Activated naive CD8-positive, alpha-beta T cell treated with anti-CD3 and anti-CD28 coated beads for 36 hours (primary cell): ENCODE measurements at places on chromosomes 4 and X.

DNA sequence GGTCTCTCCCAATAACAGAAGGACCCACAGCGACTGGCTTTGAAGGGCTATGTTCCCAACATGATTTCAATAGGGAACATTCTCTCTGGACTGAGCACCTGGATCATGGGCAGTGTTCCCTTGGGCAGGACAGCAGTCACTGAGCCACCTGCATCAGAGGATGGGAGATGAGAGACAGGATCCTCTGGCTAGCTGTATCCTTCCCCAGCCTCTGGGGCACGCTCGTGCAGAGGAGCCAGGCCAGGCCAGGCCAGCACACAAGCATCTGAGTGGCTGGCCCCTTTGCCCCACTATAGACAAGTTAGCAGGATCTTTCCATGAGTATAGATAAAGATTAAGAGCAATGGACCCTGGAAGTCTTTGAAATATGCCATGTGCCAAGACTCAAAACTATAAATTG, 66.3 kb downstream of the NEUROG2 start:
- no peak for DNase-seq

GRCh38 chr4:156673483-156673882, 298.1 kb downstream of the PDGFC start:
- DNase-seq: no peak

DNA sequence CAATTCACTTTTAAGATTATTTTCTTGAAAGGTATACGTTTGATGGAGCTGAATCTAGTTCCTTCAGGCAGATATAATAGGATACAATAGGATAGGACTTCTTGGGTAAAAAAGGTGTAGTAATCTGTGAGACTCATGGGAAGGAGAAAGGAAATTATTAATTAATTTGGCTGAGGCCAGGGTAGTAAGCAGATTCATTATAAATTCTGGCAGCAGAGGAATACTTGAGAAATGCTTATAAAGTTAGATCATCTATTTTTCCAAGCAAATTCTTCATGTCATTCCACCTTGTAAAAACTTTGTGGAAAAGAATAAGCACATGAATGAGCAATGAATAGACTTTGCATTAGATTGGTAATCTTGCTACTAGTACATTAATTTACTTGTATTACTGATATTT, 46.9 kb downstream of the GYPE start:
- no peak for DNase-seq

- no peak for DNase-seq
Observed at GRCh38 chrX:69123481-69123880, 41.8 kb downstream of the PJA1 start.

DNA sequence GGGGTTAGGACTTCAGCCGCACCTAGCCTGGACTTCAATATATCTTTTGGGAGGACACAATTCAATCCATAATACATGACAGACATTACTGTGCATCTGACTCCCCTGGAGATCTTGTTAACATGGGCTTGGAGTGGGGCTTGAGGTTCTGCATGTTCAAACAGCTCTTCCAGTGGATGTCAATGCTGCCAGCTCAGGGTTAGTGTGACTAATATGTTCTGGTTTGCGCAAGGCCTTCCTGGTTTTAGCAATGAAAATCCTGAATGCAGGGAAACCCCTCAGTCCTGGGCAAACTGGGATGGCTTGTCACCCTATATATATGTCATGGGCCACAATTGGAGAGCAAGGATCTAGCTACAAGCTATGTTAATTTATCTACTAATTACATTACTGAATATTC, 2.7 kb upstream of the TSPAN7 start:
- no peak for DNase-seq

GRCh38 chr4:24588216-24588954, 4.0 kb upstream of the DHX15 start:
- DNase-seq: no peak

DNA sequence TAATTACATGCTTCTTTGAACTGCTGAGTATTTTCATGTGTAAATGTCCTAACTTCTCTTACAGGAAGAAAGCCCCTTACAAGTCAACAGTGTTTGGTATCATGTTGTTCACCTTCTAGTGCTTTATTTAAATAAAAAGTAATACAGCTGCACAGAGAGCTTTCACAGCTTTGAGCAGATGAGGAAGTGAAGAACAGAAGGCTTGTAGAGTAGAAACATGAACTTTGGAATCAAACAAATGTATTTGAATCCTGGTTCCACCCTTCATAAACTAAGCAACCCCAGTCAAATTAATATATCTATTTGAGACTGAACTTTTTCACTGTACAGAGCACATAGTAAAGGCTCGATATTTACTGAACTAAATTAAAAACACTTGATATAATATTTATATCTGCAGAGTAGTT, 120.5 kb downstream of the CAMK2D start:
- DNase-seq: no peak

GRCh38 chr4:147355847-147356246, 125.0 kb upstream of the EDNRA start:
- no peak for DNase-seq

GRCh38 chrX:13086076-13086475, 41.7 kb upstream of the FAM9C start:
- no peak for DNase-seq

DNA sequence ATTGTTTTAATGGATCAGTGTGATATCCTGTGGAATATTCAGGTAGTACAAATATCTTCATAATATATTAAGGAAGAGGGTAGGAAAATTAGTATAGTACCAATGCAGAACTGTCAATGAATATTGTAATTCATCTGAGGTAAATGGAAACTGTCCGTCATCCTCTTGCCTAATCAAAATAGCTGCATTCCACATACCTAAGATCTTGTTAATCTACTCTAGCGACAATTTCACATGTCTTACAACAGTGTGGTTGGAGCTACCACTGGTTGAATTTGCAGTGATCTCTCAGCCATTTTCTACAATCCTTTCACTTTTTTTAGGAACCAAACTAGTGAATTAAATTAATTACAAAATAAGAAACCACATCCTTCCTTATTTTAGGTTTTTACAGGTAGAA, 117.5 kb downstream of the PCDH18 start:
- DNase-seq: no peak

GRCh38 chrX:38326086-38326485, 1.2 kb downstream of the RPGR start:
- no peak for DNase-seq

GRCh38 chrX:19769467-19769866, 117.9 kb downstream of the SH3KBP1 start:
- DNase-seq: no peak

DNA sequence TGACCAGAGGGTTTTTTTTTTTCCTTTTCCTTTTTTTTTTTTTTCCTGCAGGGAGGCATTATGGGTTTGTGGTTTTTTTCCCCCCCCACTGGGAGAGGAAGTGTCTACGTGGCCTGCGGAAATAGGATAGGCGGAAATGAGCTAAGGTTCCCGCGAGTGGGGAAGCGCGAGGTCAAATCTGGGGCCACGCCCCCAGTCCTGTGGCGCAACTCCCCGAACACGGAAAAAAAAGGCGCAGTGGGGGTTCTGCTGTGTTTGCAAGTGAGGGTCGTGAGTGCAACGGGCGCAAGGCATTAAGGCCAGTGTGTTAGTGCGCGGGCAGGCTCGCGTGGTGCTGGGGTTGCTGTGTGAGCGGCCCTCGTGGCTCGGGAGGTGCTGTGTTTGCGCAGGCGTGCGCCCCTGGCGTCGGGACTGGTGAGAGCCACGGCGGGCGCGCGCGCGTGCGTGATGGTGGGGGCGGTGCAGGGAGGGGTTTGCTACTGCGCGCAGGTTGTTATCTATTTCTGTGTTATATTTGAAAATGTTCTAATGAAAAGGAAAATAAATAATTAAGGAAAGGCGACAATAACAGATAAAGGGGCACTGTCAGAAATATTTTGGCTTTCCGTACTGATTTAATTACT, 685 bp upstream of the MORF4L2 start:
- DNase-seq: peak; percentile 84

- DNase-seq: no peak
Observed at GRCh38 chr4:128917781-128918180, 108.3 kb downstream of the JADE1 start.

DNA sequence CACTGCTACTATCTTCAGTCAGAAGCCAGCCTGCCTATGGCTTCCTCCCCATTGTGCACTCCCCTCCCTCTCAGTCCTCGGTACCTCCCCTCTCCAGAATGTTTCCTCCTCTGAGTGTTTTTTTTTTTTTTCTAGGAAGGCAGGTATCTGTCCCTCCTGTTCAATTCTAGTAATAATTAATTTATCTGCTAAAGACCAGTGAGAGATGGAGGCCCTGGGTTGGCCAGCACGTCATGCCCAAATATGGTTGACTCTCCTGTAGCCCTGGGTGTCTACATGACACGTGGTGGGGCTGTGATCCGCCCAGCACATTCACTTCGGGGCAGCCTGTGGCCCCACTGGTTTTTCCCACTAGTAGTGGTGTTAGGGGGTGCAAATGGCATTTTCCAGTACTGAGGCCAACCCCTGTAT, 1.8 kb downstream of the FLNA start:
- DNase-seq: peak; percentile 49

DNA sequence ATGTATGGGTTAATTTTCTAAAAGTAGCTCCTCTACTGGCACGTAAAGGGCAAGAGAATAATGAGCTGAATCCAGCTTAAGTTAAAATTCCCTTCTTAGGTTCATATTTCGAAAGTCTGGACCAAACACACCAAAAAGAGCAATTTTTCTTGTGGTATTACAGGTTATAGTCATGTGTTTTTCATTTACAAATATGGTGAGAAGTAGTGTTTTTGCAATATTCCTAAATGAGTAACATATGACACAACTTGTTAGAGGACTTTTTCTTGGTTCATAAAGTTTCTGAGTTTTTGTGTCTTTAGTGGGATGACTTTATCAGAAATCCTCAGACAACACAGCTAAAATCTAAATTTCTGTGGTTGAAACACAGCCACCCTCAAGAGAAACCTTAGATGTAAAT, 172.1 kb downstream of the AFF2 start:
- DNase-seq: no peak

- no peak for DNase-seq
Observed at GRCh38 chr4:123867910-123868587, 471.5 kb downstream of the SPRY1 start.

DNA sequence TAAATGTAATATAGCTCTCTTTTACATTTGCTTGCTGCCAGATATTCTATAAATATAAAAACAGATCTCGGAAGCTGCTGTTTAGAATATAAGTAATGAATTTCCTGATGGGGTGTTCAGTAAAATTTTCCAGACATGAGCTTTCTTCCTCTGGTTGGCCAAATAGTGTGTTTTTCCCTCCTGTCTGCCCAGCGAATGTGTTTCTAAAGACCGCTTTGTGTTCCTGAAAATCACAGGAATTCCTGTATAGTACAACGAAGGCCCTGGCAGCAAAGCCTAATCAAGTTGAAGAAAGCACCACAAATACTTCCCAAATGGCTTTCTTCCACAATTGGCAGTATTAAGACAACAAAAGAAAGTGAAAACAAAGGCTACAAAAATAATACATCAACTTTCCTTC, 494.1 kb downstream of the INPP4B start:
- DNase-seq: no peak

- DNase-seq: no peak
Observed at GRCh38 chr4:18185491-18185890, 163.9 kb upstream of the LCORL start.

DNA sequence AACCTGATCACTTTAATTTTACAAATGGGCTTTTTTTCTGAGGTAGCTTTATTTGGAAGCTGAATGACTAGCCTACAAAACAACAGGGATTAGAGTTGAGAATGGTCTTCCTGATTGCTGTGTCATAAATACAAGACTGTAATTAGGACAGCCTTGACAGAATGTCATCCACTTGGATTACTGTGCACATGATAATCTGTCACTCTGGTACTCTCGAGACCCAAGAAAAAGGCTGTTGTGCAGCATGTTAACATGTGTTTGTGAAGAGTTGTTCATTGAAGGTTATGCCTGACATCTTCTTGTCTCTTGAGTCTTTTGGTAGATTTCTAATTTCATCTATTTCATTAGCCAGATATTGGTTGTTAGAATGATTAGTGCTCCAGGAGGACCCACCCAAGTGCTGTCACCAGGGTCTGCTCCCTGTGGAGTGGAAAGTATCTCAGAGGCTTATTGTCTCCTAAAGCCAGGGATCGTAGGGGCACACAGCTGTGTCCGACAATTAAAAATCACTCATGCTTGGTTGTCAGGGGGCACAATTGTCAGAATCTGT, 212.2 kb upstream of the GPRIN3 start:
- no peak for DNase-seq

- DNase-seq: no peak
Observed at GRCh38 chr4:139808381-139808807, 142.8 kb downstream of the MGST2 start.

DNA sequence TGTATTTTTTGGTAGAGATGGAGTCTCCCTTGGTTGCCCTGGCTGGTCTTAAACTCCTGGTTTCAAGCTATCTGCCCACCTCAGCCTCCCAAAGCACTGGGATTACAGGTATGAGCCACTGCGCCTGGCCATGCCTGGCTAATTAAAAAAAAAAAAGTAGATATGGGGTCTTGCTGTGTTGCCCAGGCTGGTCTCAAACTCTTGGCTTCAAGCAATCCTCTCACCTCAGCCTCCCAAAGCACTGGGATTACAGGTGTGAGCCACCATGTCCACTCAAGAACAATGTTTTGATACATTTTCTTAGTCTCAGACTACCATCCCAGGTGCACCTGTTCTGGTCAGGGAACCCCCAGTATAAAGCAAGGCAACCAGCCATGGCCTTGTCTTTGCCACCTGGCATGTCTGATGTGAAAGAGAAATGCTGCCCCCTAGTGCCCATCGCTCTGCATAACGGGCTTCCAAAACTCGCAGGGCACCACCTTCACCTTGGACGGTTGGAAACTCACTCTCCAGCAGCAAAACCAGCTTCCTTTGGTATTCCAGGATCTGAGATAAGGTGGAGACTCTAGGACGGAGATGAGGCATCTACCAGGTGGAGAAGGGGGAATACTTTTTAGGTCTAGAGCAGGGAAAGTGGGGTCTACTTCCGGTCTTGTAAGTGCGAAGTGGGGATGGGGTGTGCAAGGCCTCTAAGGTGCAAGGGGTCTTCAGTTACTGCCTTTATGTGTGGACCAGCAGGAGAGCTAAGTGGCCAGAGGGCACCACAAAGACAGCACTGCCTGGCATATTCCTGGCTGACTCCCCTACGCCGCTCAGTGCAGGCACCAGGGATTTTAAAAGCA, 47.7 kb upstream of the AFAP1 start:
- DNase-seq: peak; percentile 62

- no peak for DNase-seq
Observed at GRCh38 chr4:32169841-32170240, 1449.7 kb downstream of the PCDH7 start.

- peak; percentile 53 for DNase-seq
Observed at GRCh38 chrX:13669246-13669737, 16.4 kb downstream of the TCEANC start.

DNA sequence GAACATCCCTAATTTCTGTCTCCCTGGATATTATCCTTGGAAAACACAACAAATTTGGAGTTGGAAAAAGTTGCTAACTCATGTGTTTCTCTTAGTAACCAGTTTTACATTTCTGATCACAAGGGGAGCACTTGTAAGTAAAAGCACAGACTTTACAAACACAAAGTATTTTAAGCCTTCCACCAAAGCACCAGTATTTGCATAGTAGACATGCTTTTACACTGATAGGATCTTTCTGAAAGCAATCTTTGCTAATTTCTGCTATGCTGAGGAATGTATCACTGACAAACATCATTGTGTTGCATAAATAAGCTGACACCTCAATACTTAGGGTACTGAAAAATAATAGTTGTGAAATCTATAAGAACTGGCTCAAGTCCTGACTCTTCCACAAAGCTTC, 100.6 kb downstream of the MID1 start:
- no peak for DNase-seq
